Stimulated activated CD8-positive, alpha-beta memory T cell treated with anti-CD3 and anti-CD28 coated beads, Interleukin-7, amount 100 ng/mL, for 1 hour (primary cell): ENCODE measurements at places on chromosomes 2 and 18.
A peak's percentile ranks its signal among the peaks of the same experiment; 100 is the strongest.

DNA sequence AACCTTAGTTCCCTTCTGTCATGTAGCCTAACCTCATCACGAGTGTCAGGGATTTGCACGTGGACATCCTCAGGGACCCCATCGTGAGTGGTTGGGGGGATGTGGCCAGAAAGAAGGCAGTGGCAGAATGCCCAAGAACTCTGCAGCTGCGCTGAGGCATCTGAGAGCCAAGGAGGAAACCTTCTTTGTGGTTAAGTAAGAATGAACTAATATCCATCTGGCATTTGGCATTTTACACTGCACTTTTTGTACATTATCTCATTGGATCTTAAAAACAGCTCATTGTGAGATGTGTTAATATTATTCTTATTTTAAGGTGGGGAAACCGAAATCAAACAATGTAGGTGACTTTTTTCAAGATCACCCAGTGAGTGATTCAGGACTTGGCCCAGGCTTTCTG is 32.6 kb upstream of the APCDD1 start:
- no peak for DNase-seq

DNA sequence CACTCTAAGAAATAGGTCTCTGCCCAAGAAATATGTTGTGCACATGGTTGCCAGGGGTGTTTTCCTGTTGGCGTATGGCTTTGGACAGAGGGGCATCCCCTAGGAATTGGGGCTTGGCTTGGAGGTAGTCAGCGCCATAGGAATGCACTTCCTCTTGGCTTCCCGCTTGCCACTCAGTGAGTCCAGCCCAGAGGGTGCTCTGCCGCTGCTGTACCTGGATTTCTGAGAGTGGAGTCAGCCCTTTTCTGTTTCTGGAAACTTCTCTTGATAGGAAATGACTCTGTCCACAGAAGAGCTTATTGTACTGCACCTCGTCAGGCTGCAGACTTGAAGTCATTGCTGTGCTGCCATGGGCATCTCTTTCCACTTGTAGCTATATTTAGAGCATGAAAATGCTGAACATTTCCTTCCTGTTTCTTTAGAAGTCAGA is 116.7 kb upstream of the MGAT5 start:
- DNase-seq, result no peak

- no peak for DNase-seq
Measured at GRCh38 chr18:48138210-48138609, 207.8 kb upstream of the SMAD2 start.

GRCh38 chr2:102238039-102238756 is 51.4 kb downstream of the IL1RL2 start:
- DNase-seq, result no peak

DNA sequence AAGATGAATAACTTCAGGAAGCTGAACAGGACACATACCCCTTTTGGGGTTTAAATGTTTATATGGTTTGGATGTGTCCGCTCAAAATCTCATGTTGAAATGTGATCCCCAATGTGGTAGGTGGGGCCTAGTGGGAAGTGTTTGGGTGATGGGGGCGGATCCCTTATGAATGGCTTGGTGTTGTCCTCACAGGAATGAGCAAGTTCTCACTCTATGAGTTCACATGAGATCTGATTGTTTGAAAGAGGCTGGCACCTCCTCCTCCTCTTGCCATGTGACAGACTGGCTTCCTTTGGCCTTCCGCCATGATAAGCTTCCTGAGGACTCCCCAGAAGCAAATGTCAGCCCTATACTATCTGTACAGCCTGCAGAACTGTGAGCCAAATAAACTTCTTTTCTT is 88.6 kb upstream of the ZNF532 start:
- DNase-seq, result no peak

GRCh38 chr18:31738460-31739407 is 21.9 kb downstream of the SLC25A52 start:
- DNase-seq, result no peak

DNA sequence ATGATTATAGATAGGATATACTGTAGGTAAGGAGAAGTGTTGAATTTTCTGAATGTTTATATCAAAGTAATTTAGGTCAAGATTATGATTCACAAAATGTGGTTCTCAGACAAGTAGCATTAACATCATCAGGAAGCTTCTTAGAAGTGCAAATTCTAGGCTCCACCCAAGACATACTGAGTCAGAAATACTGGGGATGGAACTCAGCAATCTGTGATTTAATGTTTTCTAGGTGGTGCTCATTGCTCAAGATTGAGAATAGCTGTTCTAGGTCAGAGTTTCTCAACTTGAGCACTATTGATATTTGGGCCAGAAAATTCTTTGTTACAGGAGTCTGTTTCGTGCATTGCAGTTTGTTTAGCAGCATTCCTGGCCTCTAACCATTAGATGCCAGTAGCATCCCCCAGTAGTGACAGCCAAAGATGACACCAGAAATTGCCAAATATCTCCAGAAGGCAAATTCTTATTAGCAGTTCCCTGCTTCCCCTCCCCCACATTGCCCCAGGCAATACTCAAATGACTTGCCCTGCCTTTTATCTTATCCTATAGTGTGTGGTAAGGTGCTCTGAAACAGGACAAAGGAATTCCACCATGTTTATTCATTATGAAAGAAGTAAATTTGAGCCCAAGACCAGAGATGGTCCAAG is 1001.2 kb downstream of the DPP10 start:
- DNase-seq, result no peak

DNA sequence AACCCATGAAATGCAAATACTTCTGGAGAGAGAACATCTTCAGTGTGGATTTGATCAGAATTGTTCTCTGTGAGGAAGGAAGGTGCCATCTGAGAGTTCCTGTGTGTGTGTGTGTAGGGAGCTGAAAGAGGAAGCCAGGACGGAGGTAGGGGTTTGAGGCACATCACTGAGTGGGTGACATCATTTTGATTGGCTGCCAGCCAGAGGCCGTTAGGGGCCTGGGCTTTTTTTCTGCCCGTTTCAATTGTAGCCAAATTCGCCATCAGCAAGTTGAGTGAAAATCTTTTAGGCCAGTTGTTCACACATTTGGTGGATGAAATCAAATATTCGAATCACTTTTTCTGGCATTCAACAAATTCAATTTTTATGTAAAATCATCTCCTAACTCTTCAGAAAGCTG is 48.9 kb downstream of the TSN start:
- DNase-seq, result no peak

DNA sequence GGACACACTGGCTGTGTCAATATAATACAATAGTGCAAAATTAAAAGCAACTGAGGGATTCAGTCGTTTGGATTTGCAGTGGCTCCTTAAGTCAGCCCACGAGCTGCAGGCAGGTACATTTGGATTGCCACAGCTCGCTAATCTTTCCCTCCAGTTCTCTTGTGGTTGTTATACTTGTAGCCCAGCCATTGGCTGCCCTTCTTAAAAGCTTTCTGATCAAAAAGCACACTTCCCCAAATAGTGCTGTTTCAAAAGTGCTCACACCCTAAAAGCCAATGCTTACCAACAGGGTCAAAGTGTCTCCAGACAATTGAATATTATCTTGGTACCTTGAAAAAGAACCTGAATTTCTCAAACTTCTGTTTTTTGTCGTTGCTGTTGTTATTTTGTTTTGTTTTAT is 404.7 kb upstream of the FAM98A start:
- DNase-seq, result no peak

DNA sequence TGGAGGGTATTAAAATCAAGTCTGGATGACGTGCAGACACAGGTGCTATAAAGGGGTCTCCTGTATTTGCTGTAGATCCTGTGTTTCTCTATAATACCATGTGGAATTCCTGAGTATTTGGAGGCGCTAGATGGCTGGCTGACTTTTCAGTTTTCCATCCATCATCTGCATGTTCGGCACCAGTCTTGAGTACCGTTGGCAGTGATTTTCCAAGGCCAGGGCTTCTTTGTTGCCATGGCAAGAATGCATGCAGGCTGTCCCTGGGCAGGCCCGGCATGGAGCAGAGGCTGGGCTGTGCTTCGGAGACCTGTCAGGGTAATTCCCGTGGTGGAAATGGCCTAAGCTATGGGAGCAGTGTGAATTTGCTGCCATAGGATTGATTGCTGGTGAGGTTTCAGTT is 405.9 kb upstream of the HS6ST1 start:
- no peak for DNase-seq

DNA sequence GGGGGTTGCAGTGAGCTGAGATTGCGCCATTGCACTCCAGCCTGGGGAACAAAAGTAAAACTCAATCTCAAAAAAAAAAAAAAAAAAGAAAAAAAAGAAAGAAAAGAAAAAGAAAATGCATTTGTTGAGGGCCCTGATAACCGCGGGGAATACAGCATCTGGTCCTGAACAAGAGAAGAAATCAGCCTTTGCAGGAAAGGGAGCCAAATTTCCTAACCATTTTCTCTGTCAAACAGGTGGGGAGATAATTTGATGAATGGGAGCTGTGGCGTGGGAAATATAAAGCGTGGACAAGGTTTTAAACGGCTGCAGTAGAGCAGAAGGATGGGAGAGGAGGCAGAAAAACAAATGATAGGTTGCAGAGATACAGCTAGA is 864 bp downstream of the E2F6 start:
- DNase-seq, result no peak

- DNase-seq, result no peak
Measured at GRCh38 chr2:219727771-219728429, 100.5 kb downstream of the SLC4A3 start.

DNA sequence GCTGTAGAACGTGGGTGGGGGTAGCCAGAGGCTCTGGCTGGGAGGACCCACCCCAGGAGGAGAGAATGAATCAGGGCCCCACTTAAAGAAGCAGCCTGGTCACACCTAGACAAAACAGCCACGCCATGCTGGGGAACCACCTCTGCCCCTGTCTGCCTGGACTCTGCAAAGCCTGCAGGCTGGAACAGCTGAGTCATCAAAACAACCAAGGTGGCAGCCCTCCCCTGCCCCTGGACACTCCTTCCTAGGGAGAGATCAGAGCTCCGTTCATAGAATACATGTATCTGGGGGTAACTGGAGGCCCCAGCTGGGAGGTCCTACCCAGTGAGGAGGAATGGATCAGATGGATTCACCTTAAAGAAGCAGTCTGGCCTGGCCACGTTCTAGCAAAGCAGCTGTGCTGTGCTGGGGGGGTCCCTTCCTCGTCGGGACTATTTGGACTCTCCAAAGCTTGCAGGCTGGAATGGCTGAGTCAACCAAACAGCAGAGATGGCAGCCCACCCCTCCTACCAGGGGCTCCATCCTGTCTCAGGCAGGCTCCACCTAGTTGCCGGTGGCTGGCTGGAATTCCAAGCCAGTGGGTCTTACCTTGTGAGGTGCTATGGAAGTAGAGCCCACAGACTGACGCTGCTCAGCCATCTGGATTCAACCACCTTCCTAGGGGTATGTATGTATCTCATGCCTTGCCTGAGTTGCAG is 50.5 kb upstream of the NT5C1B start:
- DNase-seq, result no peak

- no peak for DNase-seq
Measured at GRCh38 chr2:24613154-24613814, 122.2 kb downstream of the NCOA1 start.

GRCh38 chr2:175180701-175181103 is 808 bp downstream of the ATP5MC3 start:
- no peak for DNase-seq

DNA sequence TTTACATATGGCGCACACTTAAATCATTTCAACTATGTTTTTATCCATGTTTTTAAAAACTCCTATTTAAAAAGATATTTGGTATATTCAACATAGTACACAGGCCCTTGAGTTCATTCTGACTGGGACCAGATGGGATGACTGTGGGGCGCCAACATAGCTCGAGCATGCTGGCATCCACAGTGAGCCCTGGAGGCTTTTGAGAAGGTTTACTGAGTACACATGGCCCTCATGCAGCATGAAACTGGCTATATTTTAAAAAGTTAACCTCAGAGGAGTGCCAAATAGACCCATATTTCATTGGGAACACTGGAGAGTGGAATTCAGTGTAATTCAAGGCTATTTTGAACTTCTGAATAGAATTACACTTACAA is 83.6 kb downstream of the CCDC85A start:
- DNase-seq, result no peak

DNA sequence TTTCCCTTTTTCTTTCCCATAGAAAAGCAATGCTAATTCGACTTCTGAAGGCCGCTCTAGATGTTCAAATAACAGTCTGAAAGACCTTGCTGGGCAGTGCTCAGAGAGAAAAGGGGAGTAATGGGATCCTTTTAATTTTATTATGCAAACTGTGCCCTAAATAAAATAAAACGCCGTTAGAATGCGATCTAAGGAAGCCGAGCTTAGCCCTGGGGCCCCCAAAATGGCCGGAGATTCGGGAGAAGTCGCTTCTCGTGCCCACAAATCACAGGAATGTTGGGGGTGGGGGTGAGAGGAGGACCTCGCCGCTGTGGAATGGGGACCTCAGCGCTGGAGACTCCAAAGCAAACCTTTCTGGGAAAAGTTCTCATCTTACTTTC is 8.4 kb upstream of the POU3F3 start:
- DNase-seq, result no peak

DNA sequence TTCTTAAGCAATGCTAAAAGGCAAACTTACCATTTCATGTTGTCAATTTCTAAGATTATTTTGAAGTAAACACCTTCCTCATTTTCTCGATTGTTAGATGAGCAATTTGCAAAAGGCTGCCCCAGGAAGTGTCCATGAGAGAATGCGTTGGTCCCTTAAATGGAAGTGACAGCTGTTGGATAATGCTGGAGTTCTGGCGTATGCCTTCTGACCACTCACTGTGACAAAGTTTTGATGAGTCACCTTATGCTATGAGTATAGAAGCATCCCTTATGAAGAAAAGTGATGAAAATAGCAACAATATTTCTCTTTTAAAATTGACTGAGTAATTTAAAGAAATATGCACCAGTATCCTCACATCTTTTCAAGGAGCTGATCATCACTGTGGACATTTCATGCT is 1497.5 kb downstream of the DPP10 start:
- DNase-seq, result no peak

DNA sequence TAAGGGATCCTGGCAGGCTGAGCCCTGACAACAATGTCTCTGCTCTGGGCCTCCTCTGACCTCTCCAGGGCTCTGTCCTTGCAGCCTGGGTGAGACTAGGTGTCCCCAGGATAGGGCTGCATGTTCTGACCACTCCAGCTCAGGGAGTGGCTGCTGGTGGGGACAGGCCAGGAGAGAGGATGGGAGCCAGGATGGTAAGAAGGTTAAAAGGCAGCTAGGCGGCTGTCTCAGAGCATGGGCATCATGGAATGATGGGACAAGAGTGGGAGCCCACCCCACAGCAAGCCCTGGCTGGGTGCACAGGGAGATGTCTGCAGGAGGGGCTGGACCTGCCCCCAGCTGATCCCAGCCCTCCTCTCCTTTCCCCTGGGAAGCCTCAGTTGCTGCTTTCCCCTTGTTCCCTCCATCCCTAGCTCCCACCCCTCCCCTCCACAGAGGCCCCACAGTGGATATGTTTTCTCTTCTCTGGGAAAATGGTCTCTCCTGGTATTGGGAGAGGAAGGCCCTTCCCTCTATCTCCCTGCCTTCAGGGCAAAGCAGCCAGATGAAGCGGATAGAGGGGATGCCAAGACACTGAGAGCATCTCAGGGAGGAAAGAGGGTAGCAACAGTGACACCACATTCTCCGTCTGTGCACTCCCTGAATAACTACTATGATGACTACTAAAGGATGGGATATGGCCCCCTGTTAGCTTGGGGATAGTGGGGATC is 334.3 kb downstream of the DYSF start:
- no peak for DNase-seq

- DNase-seq, result peak; percentile 36
Measured at GRCh38 chr2:47272031-47272864, 117.1 kb upstream of the STPG4 start.
